ENCODE measurements at places on chromosomes 7 and 10. TPM values are rescaled to one million over a fixed set of nuclear protein-coding genes. Genes with fewer than 3 reads are reported as not detected.

DNA sequence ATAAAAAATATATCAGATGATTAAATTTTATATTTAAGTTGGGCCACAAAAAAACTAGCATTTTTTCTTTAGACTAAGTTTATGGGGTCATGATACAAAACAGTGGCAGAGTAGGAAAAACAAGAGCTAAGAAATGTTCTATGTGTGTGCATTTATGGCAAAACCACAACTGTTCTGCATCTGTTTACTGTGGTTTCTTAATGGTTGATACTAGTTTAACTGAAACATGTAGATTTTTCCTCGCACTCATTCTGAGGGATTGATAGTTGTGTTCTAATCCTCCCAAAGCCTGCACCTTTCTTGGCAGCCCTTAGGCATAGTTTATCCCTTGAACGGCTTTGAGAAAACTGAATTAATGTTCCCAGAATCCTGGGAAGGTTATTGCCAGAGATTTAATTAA lies 66.6 kb upstream of the PHYHIPL start:
- no peak for DNase-seq
- H3K27ac ChIP-seq: no peak overlapping the region
- no peaks in the 10 kb centered on the region for H3K36me3 ChIP-seq
- H3K27me3 ChIP-seq: no peaks in the 10 kb centered on the region

DNA sequence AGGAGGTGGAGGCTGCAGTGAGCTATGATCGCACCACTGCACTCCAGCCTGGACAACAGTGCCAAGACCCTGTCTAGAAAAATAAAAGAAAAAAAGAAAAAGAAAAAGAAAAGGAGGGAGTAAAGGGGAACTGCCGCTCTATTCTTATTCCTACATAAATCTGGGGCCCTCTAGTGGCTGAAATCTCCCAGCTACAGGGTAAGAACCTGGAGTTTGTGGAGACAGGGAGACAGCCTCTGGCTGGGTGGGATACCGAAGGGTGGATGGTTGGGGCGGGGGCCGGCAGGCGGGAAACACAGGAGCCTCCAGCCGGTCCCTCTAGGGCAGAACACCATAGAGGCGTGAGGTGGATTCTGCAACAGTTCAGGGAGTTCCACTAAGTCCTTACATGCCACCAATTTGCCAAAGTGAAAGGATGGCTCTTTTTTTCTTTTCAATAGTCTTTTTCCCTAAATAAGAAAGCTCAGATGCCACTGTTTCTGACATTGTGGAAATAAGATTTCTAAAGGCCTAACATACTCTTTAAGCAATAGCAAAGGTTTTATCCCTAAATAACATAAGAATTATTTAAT lies 117.3 kb downstream of the SVIL start:
- no peak overlapping the region for H3K4me3 ChIP-seq
- H3K27me3 ChIP-seq: no peaks in the 10 kb centered on the region
- no peak overlapping the region for H3K27ac ChIP-seq
- H3K4me1 ChIP-seq: no peaks in the 10 kb centered on the region
- no peaks in the 10 kb centered on the region for H3K36me3 ChIP-seq
- DNase-seq: peak; percentile 96

DNA sequence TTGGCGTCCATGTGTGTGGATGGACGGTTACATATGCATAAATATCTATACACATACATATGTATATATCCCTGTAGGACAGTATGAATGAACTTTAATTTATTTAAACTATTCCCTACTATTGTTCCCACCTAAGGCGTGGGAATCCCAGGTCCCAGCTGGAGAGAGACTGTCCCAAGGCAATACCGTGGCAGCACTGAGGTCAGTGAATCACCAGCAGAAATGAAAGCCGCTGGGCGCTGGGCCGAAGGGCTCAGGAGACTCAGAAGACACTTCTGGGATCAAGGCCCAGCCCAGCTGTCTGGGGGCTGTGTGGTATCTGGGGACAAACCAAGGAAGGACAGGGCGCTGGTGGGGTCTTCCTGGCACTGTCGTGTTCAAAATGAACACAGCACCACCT lies 49.6 kb upstream of the MYL10 start:
- no peak overlapping the region for H3K27ac ChIP-seq
- DNase-seq: no peak
- no peak overlapping the region for H3K4me3 ChIP-seq
- H3K27me3 ChIP-seq: no peaks in the 10 kb centered on the region
- H3K36me3 ChIP-seq: no peaks in the 10 kb centered on the region
- H3K4me1 ChIP-seq: peaks cover 11% of the 10 kb centered on the region

DNA sequence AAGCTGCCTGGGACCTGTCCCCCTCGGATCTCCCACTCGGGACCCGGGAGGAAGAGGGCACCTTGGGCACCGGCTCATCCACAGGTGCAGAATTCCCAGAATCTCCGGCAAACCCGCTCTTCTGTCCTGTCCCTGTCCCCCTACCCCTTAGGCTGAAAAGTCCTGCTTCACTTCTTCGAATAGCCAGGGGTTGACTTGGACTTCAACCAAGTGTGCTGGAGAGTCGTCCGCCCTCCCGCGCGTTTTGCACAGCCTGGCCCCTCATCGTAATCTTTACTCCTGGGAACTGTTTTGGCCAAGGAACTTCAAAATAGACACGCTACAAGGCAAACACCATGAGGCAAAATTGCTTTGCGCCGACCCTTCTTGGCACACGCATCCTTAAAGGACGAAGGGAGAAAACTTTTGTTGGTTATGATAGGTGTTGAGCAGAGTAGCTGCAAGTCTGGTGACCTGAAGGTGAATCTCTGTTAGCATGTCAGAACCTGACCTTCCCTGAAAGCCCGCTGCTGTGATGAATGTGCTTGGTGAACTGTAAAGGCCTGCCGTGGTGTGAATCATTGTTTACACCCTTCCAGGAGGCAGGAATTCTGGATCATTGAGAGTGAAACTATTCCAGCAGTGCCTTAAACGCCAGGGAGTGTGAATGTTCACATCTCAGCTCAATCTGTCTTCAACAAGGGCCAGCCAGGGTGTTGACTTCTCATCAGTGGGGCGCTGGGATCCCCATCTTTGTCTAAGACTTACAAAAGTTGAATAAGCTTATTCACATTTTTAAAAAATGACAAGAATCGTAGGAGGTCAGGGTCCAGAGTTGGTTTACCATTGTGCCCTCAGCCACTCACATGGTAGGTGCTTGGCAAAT lies 589 bp upstream of the RAPGEF5 start:
- H3K27me3 ChIP-seq: peaks cover 17% of the 10 kb centered on the region
- DNase-seq: peak; percentile 49
- H3K27ac ChIP-seq: no peak overlapping the region

- H3K27ac ChIP-seq: no peak overlapping the region
- H3K4me1 ChIP-seq: peaks cover 22% of the 10 kb centered on the region
- no peak for DNase-seq
- H3K36me3 ChIP-seq: no peaks in the 10 kb centered on the region
Measured at GRCh38 chr10:110076559-110077318, 69.0 kb downstream of the ADD3 start.

DNA sequence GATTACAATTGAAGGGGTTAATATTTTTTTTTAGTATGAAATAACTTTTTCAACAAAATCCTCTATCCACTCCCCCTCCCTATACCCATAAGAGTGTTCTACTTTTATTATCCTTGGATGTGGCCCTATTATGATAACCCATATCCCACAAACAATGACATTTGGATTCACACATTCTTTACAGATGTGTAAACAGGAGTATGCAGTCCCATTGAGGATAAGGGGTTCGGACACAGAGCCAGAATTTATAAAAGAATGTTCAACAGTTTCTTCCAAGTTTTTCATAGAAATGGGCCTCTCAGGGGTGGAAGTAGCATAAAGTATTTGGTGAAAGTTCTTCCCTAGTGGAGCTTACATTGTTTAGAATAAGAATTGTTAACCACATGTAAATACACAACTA lies 16.1 kb upstream of the PCLO start:
- H3K27me3 ChIP-seq: no peaks in the 10 kb centered on the region
- peaks cover 3% of the 10 kb centered on the region for H3K36me3 ChIP-seq
- no peak overlapping the region for H3K27ac ChIP-seq
- DNase-seq: no peak
- no peaks in the 10 kb centered on the region for H3K4me1 ChIP-seq

- no peaks in the 10 kb centered on the region for H3K4me1 ChIP-seq
- no peak for DNase-seq
- no peaks in the 10 kb centered on the region for H3K36me3 ChIP-seq
- H3K27me3 ChIP-seq: no peaks in the 10 kb centered on the region
- H3K4me3 ChIP-seq: no peak overlapping the region
Measured at GRCh38 chr7:1567896-1568510, 1.8 kb downstream of the PSMG3 start.

- H3K4me3 ChIP-seq: no peak overlapping the region
- H3K4me1 ChIP-seq: peaks cover 5% of the 10 kb centered on the region
- H3K36me3 ChIP-seq: no peaks in the 10 kb centered on the region
Measured at GRCh38 chr10:99172128-99172738, 63.4 kb downstream of the HPSE2 start.

The COL26A1 gene
- total RNA-seq: 51.7 TPM

The ASB10 gene
- not detected for total RNA-seq
